ENCODE measurements at places on chromosomes 11 and 22.
A peak's percentile ranks its signal among the peaks of the same experiment; 100 is the strongest.

DNA sequence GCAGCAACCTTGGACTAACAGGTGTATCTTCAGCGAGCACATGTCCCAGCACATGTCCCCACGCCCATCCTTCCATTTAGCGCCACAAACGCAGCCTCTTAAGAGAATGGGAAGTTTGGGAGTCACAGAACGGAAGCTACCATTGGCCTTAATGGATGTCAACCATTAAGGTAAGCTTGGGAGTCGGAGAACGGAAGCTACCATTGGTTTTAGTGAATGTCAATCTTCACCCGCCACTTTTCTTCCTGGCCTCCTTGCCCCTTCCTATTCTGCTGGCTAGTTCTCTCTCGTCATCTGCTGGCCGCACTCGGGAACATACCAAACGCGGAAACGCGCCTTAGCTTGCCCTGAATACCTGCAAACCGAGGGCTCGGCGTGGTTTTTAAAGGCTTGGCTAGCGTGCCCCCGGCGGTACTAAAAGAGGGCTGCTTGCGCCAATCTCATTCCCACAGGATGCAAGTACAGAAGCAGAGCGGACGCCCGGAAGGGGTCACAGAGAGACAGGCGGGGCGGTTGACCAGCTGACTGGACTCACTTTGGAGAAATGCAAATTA, 24.3 kb downstream of the GLYATL1 start:
- no peak for DNase-seq

GRCh38 chr11:70834277-70834940, 418.0 kb downstream of the SHANK2 start:
- no peak for DNase-seq

- DNase-seq: peak; percentile 90
These were observed at the start of gene GAS2L1 for GRCh38 chr22:29306175-29306834. Gene GAS2L1 (plus strand): TSS chr22:29306650. CDS start chr22:29308106, 1,456 bp downstream.

DNA sequence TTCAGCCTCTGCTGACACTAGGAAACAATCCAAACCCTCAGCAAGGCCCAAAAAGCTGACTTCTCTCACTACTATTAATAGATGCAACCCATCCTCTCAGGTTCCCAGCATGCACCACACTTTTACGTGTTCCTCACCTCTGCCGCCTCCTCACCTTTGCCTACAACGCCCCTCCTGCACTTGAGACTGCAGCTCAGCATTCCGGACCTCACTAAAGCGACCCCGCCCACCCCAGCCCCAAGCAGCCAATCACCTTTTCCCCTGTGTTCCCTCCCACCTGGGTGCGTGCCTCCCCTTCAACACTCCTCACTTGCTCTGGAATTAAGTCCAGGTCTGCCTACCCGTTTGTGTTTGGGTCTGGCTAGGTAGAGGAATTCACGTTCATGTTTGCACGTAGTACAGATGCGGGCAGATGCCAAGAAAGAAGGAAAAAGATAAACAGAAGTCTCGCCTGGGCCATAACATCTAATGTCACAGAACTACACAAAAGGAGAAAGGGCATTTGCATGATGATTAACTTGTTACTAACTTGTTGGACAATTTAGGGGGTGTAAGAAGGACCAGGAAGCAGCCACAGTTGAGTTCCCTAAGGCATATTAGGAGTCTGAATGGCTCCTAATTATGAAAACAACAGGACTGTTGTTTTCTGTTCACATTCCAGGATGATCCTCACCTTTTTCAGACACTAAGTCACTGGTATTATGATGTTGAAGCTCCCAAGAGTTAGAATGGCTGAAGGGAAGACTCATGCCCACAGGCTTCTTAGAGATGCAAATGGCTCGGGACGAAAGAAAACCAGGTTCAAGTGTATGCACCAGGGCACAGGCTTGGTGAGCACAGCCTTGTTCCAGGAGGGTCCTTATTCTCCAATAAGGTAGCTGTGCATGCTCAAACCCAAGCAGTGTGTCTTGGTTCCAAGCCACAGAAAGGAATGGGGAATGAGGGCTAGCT, 102.2 kb downstream of the MICAL3 start:
- no peak for DNase-seq

- no peak for DNase-seq
These were observed 44.0 kb downstream of the MRTFA start for GRCh38 chr22:40592352-40593113.

- DNase-seq: no peak
These were observed 58.8 kb downstream of the ENDOD1 start for GRCh38 chr11:95148406-95148805.

DNA sequence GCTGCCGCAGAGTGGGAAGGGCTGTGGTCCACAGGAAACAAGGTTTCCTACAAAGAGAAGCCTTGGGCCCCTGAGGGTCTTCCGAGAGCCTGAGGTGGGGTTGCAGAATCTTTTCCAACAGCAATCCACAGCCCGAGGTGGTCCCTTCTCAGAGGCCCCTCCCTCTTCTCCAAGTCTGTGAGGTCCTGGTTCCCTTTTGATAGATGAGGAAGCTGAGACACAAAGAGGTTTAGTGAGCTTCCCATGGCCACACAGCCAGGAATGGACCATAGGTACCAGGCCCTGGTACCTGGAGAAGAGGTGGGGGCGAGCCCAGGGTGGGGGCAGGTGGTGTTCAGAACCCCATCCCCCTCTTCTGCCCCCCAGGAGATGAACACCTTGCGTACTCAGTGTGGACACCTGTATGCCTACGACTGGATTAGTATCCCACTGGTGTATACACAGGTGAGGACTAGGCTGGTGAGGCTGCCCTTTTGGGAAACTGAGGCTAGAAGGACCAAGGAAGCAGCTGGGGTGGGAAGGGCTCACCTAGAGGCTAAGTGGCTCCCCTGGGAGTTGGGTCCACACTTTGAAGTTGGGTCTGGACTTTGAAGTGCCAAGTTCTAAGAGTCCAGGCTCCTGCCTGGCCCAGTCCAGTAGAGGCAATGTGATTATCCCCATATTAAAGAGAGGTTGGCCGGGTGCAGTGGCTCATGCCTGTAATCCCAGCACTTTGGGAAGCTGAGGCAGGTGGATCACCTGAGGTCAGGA, 7.0 kb downstream of the BEST1 start:
- DNase-seq: no peak

DNA sequence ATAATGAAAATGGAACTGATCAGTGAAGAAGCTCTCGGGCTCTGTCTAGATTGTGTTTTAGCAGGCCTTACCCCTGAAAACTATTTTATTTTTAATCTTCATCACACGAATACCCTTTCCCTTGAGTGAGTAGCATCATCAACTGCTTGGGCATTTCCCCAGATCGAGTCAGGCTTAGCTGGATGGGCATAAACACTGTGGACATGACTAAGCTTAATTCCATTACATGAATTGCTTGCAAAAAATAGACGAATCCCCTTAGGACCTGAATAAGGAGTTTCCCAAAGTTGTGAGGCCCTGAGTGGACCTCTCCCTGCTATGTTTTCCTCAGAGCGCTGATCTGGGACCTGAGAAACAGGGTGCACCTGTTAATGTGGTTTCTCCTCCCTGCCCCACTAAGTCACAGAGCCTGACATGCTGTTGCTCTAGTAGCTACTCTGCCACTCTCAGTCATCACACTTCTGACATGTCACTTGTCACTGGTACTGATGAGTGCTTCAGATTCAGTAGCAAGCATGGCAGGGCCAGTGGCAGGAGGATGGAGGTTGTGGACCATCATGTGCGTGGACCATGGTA, 53.5 kb downstream of the ENDOD1 start:
- DNase-seq: no peak

DNA sequence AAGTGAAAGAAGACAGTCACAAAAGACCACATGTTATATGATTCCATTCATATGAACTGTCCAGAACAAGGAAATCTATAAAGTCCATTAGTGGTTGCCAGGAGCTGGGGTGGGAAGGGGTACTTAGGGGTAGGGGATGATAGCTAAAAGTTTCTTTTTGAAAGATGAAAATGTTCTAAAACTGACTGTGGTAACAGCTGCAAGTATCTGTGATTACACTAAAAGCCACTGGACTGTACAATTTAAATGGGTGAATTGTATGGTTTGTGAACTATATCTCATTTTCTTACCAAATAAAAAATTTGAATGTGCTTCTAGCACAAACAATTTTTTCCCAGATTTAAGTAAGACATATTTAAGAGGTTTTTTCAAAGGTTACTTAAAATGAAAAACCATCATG, 22.1 kb downstream of the CHKA start:
- DNase-seq: no peak

DNA sequence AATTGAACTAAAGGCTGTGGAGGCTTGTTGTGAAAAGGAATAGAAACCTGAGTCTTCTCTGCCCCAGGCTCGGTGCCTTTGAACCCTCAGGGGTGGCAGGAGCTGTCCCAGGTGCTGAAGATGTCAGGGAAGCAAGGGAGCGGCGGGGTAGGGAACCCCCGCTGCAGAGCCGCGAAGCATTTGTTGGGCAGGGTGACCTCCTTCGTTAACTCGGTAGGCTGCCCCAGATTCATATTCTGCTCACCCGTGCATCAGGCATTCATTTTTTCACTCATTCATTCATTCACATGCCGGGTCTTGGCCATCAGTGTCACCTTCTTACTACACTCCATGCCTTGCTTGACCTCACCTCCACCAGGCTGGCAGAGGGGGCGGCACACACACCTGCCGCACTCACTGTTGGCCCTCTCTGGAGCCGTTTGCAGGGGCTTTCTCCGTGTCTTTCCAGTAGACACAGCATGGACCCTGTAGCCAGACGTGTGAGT, 618.9 kb downstream of the BRD1 start:
- DNase-seq: no peak

GRCh38 chr11:57311109-57311936, 13.4 kb downstream of the TNKS1BP1 start:
- peak; percentile 90 for DNase-seq

DNA sequence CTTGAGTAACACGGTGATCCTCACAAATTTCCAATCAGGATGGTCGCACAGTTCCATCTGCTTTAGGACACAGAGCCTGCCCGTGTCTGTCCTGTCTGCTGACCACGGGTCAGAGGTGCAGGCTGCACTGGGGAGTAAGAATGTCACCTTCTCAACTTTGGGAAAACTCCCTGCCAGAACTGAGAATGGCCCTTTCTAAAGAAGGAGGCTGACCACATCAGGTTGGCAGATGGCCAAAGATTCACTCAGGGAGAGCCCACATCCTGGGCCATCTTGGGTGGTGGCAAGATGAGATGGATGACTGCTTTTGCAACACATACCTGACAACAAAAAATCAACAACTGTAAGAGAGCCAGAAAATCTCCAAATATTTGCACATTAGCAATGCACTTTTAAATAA, 101.9 kb downstream of the IGLL1 start:
- DNase-seq: no peak

GRCh38 chr11:12449961-12450715, 72.8 kb downstream of the PARVA start:
- DNase-seq: no peak

DNA sequence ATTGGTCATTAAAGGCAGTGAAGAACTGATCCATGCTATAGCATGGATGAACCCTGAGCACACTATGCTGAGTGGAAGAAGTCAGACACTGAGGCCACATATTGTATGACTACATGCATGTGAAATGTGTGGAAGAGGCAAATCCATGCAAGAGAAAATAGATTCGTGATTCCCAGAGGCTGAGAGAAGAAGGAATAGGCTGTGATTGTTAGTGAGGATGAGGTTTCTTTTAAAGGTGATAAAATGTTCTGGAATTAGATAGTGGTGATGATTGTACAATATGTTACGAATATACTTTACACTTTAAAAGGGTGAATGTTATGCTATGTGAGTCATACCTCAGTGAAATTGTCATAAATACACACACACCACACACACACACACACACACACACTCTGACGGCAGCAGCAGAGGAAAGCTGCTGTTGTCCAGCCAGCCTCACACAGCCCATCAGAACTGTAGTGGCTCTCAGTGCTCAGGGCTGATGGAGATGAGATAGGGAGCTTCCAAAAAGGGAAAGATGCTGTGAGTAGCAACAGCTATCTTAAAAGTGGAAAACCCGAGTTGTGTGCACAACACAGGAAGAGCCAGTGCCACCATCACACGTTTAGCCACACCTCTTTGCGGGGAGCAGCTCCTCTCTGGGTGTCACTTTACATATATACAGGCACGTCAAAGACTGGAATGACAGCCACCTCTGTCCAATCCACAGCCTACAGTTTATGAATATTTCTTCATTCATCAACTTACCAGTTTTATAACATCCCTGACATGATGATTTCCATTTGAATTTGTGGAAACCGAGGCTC, 153.0 kb downstream of the SPATA19 start:
- DNase-seq: no peak

DNA sequence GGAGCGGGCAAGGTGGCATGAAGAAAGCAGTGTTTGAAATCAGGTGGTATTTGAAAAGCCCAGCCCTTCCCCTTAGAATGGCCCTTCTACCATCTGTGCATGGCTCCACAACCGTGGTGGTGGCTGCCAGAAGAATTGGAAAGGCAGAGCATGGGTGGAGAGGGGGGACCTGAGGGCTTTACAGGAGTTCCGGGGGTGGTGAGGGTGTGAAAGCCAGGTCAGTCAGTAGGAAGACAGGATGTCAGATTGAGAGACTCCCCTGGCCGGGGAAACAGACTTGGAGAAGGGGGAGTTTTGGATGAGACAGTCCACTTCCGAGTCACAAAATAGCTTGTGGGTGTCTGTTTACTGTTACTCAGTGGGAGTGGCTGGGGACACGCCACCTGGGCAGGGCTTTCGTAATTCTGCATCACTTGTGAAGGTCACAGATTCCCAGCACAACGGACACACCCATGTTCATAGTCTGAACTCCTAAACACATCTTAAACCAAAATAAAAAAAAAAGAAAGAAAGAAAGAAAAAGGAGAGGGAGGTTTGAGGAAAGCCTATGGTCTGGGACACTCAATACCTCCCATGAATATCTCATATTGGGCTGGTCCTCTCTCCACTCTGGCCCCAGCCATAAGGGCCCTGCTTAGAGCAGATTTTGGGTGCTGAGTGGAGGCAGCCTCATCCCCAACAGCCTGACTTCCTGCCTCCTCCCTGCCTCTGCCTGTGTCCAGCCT, 24.4 kb upstream of the SMIM35 start:
- DNase-seq: no peak

DNA sequence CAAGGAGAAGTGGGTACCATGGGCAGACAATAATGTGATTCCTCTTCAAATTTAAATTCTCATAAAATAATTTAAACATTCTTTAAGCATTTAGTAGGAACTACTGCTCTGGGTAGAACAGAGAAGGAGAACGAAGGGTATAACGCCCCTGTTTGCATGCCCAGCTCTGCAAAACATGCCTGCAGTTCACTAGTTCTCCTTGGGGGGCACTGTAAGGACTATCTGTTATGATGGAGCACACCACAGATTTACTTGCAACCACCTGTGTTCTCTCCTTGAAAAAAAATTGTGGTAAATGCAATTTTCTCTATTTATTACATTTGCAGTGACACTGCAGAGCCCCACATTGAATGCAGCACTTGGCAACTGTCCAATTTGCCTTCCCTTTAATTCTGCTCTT, 100.3 kb downstream of the GUCY1A2 start:
- no peak for DNase-seq
